ENCODE measurements at places on chromosomes 3 and 15.

DNA sequence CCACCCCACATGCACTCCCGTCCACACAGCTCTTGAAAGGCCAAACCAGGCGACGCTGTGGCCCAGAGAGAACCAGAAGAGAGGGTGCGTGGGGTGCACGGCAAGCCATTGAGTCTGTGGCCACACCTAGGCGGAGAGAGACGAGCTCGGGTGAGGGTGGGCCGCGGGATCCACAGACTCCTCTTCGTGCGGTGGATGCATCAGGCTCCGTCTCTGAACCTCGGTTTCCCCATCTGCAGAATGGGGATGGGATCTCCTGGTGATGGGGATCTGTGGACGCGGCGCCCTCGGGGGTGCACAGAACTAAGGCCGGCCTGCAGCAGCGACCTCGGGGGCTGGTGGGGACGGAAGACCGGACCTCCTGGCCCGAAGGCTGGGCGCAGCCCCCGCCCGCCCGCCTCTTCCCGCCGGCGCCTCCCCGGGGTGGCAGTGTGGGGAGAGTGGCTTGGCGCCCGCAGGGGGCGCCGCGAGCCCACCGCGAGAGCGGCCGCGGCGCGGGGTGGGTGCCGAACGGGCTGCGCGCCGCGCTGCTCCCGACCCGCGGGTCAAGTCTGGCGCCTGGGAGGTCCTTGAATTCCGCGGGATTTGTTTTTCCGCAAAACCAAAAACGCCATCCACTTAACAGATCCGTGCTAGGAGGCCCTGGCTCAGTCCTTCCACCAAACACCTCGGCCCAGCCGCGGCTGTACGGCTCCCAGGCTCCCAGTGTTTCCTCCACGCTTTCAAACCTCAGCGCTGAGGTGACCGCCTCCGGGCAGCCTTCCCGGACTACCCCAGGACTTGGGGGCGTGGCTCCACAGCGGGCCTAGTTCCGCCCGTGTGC is 13.2 kb upstream of the ADPGK start:
- no peak for DNase-seq

- DNase-seq, result no peak
Measured at GRCh38 chr15:57085267-57085666, 166.8 kb downstream of the TCF12 start.

- DNase-seq, result no peak
Measured at GRCh38 chr3:12990781-12991480, 82.3 kb downstream of the IQSEC1 start.

- no peak for DNase-seq
Measured at GRCh38 chr15:77821188-77821958, 188.7 kb upstream of the LINGO1 start.

- no peak for DNase-seq
Measured at GRCh38 chr3:55201779-55202178, 273.9 kb upstream of the LRTM1 start.

- no peak for DNase-seq
Measured at GRCh38 chr3:55197021-55197420, 269.2 kb upstream of the LRTM1 start.

DNA sequence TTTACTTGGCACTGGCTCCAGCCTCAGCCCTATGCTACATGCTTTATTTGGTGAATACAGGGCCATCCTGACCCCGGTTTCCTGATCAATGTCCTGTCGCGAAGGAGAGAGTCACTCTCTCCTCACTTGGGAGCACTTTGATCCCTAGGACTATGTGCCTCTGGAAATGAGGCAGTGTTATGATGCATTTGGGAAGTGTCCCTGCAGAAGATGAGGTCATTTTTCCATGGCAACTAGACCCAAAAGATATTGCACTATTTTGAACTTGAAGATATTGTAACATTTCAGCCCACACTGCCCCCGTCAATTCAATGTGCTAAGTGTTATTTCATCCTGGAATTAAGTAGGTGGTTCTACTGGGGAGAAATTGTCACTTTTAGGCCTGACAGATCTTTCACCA is 68.0 kb downstream of the LRRK1 start:
- no peak for DNase-seq

DNA sequence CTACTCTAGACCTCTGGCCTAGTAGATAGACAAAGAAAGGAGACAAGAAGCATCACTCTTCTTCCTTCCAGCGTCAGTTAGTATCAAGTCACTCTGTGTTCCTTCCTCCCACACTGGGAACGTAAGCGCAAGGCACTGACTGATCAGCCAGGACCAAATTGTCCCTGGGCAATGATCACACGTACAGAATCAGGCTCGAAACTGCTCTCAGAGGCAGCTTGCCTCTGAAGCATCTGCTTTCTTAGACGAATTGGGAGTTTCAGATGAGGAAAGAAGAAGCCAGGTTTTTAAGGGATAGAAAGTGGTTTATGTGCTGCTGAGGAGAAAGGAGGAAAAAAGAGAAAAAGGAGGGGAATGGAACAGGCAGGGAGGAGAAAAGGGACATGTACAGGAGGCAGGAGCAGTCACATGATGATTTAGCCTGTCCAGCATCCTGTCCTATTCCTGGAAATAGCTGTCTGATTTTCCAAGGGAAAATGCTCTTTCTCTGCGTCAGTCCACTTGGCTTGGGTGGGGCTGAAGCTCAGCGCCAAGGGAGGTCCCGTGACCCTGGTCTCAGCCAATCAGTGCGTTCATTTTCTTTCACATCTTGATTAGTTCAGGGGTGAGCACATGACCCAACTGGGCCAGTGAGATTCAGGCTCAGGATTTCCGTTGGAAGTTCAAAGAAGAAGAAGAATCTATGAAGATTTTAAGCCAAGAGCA is 102.0 kb upstream of the PRICKLE2 start:
- DNase-seq, result no peak

DNA sequence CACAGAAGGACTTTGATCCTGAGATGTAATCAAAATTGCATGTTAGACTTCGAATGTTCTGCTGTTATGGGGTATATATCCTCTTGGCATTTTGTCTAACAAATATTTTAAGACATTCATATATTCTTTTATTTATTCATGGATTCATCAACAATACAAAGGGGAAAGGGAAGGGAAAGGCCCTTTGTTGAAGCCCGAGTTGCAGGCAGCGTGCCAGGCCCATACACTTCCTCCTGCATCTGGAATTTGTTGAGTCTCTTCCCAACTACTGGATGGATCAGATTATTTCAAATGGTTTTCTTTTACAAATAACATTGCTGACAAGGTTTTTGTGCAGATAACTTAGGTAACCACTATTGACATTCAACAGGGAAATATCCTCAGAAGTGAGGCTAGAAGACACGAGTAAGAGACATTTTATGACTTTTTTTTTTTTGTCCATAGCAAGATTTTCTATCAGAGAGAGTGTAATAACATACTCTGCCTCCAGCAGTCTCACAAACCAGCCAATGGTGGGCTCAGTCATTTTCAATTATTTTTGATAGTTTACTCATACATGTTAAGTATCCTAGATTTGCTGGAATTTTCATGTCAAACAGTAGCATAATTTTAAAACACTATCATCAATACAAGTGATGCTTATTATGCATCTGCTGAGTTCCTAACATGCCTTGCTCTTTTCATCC is 94.3 kb downstream of the RPL39L start:
- no peak for DNase-seq

GRCh38 chr3:61526308-61526707 is 35.1 kb upstream of the PTPRG start:
- peak; percentile 44 for DNase-seq

DNA sequence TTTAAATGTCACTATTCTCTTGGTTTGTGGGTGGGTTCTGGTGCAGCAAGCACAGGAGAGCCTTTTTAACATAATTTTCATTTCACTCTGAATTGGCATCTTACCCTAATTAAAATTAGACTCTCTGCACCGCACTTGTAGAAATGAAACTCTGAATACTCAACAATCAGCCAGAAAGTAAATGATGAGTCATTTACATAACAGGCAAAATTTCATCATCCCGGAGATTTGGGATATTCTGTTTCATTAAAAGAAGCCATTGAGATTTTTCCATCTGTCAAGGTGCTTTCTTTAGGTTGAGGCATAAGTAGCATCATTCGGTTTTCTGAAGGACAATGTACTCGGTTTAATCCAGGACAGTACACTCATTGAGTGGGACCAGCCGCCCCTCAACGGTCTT is 111.0 kb downstream of the RFTN1 start:
- no peak for DNase-seq

- no peak for DNase-seq
Measured at GRCh38 chr3:182914341-182914740, 66.0 kb downstream of the DCUN1D1 start.

- DNase-seq, result no peak
Measured at GRCh38 chr15:101619615-101619865, 32.6 kb downstream of the TM2D3 start.

DNA sequence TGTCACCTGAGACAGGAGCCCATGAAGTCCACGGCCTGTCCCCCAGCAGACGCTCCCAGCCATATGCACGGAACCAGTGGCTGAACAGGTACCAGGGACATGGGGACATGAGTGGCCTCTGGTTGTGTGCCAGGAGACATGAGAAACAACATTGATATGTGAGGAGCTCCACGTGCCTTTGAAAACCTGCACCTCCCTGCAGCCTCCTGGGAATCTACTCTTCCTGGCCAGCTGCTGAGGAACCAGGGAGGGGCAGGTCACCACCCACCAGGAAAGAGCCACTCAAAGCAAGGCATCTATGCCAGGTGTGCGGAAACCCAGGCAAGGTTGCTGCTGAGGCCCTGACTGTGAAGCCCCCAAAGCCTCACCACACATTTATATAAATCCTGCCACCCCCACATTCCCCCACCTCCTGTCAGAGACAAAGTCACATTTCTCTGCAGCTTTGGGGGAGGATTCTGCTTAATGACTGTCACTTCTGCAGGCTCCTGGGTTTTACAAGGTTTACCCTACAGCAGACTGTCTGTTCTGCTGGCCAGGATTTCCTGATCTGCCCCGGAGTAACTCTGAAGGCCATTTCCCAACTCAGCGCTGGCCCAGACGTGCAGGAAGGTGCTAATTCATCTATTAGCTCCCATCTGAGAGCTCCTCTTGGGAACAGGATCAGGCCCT is 110.8 kb downstream of the ADCY5 start:
- peak; percentile 34 for DNase-seq

GRCh38 chr3:42276141-42277132 is 10.5 kb upstream of the CCK start:
- DNase-seq, result no peak

DNA sequence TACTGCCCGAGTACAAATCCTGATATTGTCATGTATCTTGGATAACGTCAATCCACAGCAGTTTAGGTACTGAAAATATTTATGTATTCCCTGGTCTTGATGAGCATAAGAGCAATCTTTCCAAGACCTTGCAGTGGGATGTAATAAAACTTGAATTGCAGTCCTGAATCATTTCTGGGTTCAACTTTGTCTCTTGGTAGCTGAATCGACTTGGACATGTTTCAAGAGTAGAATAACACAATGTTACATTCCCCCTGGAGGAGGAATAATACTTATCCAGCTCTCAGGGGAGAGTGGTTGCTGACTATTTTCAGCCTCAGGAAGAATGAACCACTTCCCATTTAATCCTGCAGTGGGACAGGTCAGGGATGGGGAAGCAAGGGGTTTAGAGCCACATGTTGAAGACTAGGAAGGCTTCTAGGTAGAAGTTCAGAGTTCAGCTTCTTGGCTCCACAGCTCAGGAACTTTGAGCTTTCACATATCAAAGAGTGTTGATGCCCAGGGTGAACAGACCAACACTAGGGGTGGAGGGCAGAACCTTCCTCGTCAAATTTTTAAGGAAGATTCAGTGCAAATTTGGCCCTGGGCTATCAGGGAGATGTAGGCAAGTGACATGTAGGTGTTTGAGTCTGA is 43.4 kb upstream of the GPD1L start:
- DNase-seq, result no peak

DNA sequence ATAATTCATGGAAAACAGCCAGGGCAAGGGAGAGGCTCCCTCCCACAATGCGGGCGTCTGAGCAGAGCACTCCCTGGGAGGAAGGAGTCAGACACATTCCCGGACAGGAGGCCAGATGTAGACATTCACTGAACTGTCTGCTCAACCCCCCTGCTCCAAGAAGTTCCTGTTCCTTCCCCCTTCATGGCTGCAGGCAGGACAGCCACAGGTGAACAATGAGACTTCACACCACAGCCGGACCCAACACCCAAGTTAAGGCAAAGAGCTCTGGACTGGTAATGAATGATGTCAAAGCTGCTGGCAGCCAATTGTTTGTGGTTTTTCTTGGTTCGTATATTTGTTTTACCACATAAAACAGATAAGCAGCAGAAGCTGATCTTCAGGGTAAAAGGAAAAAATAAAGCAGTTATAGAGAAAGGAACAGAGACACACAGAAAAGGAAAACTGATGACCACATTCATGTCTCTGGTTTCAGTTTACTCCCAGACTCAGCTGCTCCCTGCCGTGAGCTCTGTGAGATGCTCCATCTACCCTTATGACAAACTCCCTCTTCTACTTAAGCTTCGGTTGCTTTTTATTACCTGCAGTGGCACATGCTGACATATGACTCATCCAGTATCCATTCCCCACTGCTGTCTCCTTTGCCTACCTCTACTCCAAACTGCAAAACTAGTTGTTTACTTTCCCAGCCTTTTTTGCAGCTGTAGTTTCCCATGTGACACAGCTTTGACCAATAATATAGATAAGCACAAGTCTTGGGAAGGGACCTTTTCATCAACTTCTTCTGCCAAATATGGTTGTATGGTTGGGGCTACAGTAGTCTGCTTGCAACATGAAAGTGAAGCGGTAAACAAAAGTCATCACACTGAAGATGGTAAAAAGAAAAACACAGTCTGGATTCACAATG is 33.1 kb downstream of the DZIP1L start:
- DNase-seq, result no peak

DNA sequence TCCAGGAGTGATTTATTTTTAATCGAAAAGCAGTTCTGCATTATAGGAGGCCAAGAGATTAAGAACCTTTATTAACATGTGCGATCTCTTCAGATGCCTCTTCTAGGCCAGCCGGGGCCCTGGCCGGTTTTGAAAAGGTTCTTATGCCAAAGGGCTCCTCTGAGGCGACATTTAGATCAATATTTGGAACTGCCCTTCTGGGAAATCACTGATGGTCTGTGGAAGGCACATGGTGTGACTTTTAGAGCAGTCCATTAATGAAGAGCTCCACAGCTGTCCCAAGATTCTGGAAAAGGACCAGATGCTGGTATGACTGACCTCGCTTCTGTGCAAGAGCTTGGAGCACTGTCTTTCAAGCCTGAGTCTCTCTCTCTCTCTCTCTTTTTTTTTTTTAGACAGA is 19.7 kb downstream of the MGLL start:
- no peak for DNase-seq

DNA sequence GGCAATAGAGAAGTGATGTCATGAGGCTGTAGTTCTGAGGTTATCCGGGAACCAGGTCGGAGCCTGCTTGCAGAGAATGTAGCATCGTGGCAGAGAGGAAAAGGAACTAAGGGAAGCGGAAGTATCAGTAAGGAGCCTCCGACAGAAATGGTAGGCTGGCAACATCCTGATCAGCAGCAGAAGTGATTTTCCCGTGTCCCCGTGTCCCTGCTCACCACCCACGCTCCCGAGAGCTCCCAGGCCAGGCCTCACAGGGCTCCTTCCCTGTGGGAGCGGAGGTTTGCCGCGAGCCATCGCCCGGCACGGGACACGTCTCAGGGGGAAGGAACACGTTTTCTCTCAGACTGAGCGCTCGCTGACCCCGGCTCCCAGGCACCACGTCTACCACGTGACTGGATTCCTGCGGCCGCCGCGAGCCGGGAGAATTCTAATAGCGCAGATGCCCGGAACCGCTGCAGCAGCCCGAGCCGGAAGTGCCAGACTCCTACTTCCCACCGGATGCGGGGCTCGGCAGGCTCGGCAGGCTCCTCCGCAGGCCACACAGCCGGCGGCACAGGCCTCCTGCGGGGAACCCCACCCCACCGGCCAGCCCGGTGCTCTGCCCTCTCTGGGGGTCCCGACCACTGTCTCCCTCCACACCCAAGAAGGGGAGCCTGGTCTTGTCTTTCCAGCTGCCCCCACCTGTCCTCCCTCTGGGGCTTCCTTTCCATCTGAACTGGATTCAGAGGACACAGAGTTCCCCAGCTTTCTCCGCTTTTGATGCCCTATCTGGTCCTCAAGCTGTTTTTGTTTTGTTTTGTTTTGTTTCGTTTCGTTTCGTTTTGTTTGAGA is 99.3 kb downstream of the BDH1 start:
- DNase-seq, result no peak
